ENCODE measurements at places on chromosomes 6 and 20. TPM values are rescaled to one million over a fixed set of nuclear protein-coding genes. Genes with fewer than 3 reads are reported as not detected.
A peak's percentile ranks its signal among the peaks of the same experiment; 100 is the strongest.

DNA sequence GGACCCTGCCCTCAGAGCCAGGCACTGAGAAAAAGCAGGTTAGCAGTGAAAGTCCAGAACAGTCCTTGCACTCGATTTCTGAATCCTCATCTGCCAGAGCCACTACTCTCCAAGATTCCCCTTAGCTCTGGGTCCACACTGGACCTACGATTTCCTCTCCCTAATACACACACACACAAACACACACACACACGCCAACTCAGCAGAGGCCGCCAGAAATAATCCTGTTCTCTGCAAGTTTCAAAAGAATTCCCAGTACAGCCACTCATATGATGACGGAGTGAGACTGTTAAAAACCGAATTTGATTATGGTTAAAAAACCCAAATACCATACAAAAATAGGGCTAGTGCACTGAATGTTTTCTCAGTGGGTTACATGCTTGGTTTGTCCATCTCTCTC lies 90.8 kb downstream of the GMPR start:
- DNase-seq: no peak
- H3K36me3 ChIP-seq: peaks cover 13% of the 10 kb centered on the region
- no peak overlapping the region for H3K27ac ChIP-seq
- H3K4me1 ChIP-seq: peaks cover 11% of the 10 kb centered on the region

DNA sequence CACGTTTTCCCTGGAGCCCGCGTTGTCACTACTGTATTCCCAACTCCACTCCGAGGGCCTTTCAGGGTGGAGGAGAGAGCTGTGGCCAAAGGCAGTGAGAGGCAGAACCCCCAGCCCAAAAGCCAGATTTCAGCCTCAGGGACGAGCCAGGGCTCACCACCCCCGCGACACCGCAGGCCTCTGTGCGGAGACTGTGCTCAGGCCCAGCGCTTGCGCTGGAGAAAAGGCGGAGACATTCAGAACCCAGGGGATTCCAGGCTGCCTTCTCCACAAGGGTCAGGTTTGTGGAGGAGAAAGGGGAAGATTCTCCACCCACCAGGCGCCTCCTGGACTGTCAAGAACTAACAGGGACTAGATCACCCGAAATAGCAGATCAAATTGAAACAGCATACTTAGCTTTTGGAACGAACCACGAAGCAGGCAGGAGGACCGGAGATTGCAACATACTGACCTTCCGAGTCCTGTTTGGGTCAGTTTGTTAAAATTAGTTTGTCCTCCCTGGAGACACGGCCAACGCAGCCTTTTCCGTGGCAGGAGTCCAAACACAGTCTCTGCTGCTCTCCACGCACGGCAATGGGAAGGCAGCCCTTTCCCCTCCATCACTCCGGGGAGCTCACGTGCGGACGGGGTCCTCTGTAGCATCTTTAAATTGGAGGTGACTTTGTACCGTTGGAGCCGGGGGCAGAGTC lies 14.4 kb downstream of the DLL1 start:
- H3K4me1 ChIP-seq: no peaks in the 10 kb centered on the region
- H3K27ac ChIP-seq: no peak overlapping the region
- no peaks in the 10 kb centered on the region for H3K36me3 ChIP-seq
- DNase-seq: no peak

DNA sequence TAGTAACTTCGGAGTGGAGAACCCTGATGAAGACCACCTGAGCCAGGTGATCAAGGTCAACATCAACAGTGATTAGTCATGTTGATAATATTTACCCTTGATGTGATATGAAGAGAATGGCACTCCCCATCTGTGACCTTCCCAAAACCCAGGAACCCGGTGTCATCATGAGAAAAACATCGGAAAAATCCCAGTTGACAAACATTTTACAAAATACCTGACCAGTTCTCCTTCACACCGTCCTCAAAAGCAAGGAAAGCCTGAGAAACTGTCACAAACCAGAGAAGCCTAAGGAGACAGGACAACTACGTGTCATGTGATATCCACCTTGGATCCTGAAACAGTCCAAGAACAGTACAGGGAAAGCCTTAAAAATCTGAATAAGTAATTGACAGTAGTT lies 197.3 kb downstream of the ZMYND8 start:
- no peaks in the 10 kb centered on the region for H3K27me3 ChIP-seq
- H3K27ac ChIP-seq: no peak overlapping the region
- no peaks in the 10 kb centered on the region for H3K4me1 ChIP-seq
- no peaks in the 10 kb centered on the region for H3K36me3 ChIP-seq

ADTRP gene
- total RNA-seq: not detected

TRDN gene
- total RNA-seq: not detected

TRAPPC3L gene
- total RNA-seq: not detected

RPRD1B gene
- 22.3 TPM for total RNA-seq

LCA5 gene
- total RNA-seq: 7.0 TPM

- no peak overlapping the region for H3K27ac ChIP-seq
- no peaks in the 10 kb centered on the region for H3K27me3 ChIP-seq
- no peak for DNase-seq
- no peaks in the 10 kb centered on the region for H3K36me3 ChIP-seq
- H3K4me3 ChIP-seq: no peak overlapping the region
- no peaks in the 10 kb centered on the region for H3K4me1 ChIP-seq
Observed at GRCh38 chr6:113871975-113872374, 14.8 kb downstream of the MARCKS start.

KATNA1 gene
- 37.8 TPM for total RNA-seq

DNA sequence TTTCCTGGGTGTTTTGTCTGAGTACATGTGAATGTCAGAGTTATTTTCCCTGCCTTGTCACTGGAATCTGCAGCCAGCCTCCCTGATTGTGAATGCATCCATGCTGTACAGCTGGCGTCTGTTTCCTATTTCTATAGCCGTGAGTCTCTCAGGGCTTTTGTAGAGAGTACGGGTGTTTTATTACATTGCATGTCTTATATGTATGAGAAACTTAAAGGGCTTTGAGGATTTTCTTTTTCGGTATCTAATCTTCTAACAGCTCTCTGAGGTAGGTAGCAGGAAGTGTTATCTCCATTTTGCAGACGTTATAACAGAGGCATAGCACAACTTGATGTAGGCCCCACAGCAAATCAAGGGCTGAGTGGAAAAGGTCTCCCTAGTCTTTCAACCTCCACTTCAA lies 272.9 kb downstream of the PRL start:
- no peak overlapping the region for H3K4me3 ChIP-seq
- H3K36me3 ChIP-seq: peaks cover 10% of the 10 kb centered on the region
- H3K27me3 ChIP-seq: no peaks in the 10 kb centered on the region
- no peak overlapping the region for H3K27ac ChIP-seq

DNA sequence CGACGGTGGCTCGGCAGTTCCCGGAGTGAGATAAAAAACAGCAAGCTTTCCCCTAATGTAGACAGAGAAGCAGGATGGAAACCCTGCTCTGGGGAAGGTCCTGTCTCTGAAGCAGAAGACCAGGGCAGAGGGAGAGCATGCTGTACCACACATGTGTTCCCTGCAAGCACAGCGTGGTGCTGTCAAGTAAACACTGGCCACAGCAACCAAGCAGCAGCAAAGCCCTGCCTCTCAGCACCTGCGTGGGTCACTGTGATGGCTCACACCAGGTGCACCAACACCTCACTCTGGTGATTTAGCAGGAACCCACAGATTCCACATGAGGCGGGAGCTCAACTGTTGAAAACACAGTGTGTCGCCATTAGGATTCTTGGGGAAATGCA lies 65.2 kb upstream of the TXNDC5 start:
- no peaks in the 10 kb centered on the region for H3K36me3 ChIP-seq
- no peaks in the 10 kb centered on the region for H3K27me3 ChIP-seq
- no peak for DNase-seq
- H3K4me3 ChIP-seq: peak overlapping the region; percentile 51
- no peak overlapping the region for H3K27ac ChIP-seq
- H3K4me1 ChIP-seq: peaks cover 3% of the 10 kb centered on the region

- H3K27ac ChIP-seq: no peak overlapping the region
- H3K36me3 ChIP-seq: no peaks in the 10 kb centered on the region
- DNase-seq: no peak
- H3K4me3 ChIP-seq: no peak overlapping the region
- H3K4me1 ChIP-seq: no peaks in the 10 kb centered on the region
Observed at GRCh38 chr6:131226459-131227157, 91.3 kb downstream of the AKAP7 start.

DNA sequence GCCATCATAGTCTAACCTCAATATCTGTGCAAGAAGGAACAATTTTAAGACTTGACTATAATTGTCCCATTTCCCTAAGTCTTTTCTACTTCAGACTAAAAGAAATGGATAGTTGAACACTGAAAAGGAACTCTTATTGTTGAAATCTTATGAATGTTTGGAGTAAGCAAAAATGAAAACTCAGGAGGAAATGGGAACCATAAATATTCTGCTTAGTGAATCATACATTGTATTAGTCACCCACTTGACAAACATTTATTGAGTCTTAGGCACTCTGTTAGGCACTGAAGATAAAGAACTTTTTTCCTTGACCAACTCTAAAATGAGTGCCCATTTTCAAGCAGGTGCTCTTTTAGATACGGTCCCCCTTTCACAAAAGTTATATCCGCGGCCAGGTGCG lies 8.7 kb downstream of the CCDC170 start:
- H3K36me3 ChIP-seq: no peaks in the 10 kb centered on the region
- no peaks in the 10 kb centered on the region for H3K4me1 ChIP-seq
- H3K4me3 ChIP-seq: no peak overlapping the region

MRAP2 gene
- total RNA-seq: 104 TPM

RBPJL gene
- not detected for total RNA-seq

- H3K4me1 ChIP-seq: no peaks in the 10 kb centered on the region
- H3K36me3 ChIP-seq: no peaks in the 10 kb centered on the region
- no peak overlapping the region for H3K4me3 ChIP-seq
- H3K27ac ChIP-seq: no peak overlapping the region
- H3K27me3 ChIP-seq: no peaks in the 10 kb centered on the region
Observed at GRCh38 chr20:1646975-1647431, 10.6 kb downstream of the SIRPG start.

APCDD1L gene
- total RNA-seq: 12.9 TPM

- H3K36me3 ChIP-seq: no peaks in the 10 kb centered on the region
- H3K27me3 ChIP-seq: no peaks in the 10 kb centered on the region
- no peak overlapping the region for H3K4me3 ChIP-seq
- DNase-seq: no peak
- peaks cover 52% of the 10 kb centered on the region for H3K4me1 ChIP-seq
- no peak overlapping the region for H3K27ac ChIP-seq
Observed at GRCh38 chr6:7143476-7143974, 35.8 kb downstream of the RREB1 start.

HLA-DQB2 gene
- total RNA-seq: 2.4 TPM

PRL gene
- not detected for total RNA-seq

All from thoracic aorta (tissue), 2 donors.